ENCODE measurements at places on chromosomes 3 and 15.

GRCh38 chr3:174957551-174958001 lies 98.4 kb downstream of the NAALADL2 start:
- DNase-seq: no peak

DNA sequence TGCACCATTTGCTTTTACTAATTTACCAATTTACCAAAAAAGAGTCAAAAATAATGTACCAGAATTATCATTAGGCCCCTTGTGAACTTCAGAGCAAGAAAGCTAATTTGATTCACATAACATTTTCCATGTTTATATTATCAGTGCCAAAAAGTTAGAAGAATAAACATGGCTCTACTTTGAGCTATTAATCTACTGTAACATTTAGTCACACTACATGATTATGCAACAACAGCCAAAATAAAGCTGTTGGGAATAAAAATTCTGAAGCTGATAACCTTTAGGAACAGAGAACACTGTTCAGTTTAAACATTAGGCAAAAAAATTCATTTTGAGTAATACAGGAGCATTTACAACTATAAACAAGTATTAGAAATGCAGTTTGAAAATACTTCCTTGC lies 63.6 kb downstream of the PROS1 start:
- DNase-seq: no peak

- no peak for DNase-seq
Measured at GRCh38 chr3:9600597-9600996, 47.0 kb upstream of the LHFPL4 start.

DNA sequence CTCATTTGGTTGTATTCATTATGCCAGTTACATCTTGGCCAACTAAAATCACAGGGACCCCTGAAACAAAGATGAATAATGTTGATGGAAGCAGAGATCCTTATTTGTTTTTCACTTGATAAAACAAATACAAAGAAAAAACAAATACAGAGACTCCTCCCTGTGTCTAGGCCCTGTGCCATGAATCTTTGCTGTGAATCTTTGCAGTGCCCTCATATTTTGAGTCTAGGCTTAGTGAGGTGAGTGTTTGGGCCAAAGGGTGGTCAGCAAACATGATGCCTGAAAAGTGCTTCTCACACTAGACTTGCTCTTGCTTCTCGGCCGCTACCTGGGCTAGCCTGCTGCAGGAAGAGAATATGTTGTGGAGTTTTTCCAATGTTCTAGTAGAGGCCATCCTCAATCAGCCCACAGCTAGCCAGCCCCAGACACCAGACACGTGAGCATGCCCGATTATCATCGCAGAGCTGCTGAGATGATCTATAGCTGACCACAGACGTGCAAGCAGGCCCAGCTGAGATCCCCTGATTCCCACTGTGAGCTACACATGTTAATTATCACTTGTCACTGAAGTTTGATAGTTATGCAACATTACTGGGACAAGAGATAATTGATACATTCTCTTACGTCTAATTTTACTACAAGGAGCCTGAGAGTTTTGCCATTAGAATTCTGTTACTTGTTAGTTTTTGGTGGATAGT lies 191.4 kb downstream of the THRB start:
- DNase-seq: no peak

- DNase-seq: no peak
Measured at GRCh38 chr3:186180151-186180550, 71.3 kb upstream of the ETV5 start.

GRCh38 chr3:160403796-160404470 lies 4.5 kb downstream of the SMC4 start:
- DNase-seq: peak; percentile 8

GRCh38 chr3:21170964-21171363 lies 580.0 kb downstream of the ZNF385D start:
- peak; percentile 48 for DNase-seq

DNA sequence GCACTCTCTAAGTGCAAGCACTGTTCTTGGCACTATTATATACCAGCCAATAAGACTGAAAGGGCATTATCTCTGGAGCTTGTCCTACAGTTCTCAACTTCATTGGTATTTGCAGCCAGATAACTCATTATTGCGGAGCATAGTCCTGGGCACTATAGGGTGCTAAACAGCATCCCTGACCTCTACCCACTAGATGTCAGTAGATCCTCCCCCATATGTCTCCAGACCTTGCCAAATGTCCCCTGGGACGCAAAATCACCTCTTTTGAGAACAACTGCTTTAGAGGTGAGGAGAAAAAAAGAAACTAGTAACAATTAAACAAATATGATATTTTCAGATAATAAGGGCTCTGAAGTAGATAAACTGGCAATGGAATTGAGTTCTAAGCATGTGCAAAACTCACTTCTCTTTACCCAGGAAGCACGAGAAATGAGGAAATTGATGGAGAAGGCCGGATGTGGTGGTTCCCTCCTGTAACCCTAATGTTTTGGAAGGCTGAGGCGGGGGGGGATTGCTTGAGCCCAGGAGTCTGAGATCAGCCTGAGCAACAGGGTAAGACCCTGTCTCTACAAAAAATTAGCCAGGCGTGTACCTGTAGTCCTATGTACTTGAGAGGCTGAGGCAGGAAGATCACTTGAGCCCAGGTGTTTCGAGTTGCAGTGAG lies 61.4 kb downstream of the FRMD4B start:
- peak; percentile 75 for DNase-seq

DNA sequence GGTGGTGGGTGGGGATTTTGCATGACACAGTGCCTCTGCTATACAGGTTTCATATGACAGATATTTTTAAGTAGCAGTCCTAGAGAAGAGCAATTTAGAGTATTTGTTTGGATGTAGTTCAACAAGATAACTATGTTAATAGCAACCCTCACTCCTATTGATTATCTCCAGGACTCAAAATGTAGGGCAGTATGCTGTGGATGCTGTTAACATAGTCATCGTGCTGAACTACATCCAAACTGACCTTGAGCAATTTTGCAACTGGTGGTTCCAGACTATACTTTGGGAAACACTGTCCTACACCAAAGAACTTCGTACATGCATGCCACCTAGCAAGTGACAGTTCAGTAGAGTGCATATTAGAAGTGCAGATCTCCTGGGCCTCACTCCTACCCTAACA lies 117.6 kb downstream of the IL5RA start:
- DNase-seq: no peak

GRCh38 chr15:48085591-48085930 lies 35.2 kb upstream of the SLC24A5 start:
- no peak for DNase-seq

DNA sequence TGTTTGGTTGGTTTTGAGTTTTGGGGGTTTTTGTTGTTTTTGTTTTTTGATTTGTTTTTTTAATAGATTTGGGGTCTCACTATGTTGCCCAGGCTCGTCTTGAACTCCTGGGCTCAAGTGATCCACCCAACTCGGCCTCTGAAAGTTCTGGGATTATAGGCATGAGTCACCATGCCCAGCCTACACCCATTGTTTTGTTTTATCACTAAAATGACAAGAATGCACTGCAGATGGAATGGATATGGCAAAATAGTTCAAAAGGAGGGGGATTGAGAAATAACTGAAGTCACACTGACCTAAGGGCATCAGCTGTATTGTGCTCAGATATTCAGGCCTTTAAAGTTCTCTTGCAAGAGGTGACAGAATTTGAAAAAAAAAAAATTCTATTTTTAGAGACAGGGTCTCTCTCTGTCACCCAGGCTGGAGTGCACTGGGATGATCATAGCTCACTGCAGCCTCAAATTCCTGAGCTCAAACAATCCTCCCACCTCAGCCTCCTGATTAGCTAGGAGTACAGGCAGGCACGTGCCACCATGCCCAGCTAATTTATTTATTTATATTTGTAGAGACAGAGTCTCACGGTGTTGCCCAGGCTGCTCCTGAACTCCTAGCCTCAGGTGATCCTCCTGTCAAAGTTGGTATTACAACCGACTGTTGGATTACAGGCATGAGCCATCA lies 4.4 kb upstream of the RASA2 start:
- DNase-seq: no peak

GRCh38 chr3:51382947-51383578 lies 2.0 kb upstream of the MANF start:
- no peak for DNase-seq

DNA sequence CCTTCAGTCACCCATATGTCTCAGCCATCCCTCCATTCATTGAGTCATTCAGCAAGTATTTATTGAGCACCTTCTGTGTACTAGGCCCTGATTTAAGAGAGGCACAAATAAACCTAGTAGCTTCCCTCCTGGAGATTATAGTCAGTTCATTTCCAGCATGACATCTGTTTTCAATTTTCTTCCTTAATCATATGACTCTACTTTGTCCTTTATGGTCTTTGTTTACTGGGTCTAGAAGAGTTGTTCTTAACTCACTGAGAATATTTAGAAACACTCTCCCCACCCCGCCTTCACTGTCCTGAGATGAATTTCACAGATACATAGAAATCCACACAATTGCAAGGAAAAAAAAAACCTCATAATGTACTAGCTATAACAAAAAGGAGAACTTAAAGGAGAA lies 44.8 kb upstream of the ADAMTS9 start:
- DNase-seq: no peak

- no peak for DNase-seq
Measured at GRCh38 chr3:31878231-31878838, 102.7 kb downstream of the OSBPL10 start.

DNA sequence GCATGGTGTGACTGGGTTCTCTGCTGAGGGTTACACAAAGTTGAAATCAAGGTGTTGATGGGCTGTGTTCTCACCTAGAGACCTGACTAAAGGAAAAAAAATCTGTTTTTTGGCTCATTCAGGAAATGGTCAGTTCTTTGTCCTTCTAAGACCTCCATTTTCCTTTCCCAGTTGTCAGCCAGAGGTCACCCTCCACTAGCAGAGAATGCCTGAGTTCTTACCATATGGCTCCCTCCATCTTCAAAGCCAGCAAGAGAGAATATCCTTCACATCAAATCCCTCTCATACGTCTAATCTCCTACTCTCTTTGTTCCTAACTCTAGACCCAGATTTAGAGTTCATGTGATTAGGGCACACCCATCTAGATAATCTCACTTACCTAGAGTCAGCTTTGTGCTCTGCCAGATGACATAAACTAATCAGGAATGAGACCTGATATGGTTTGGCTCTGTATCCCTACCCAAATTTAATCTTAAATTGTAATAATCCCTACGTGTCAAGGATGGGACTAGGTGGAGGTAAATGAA lies 19.4 kb downstream of the ANKRD28 start:
- no peak for DNase-seq

GRCh38 chr3:108509263-108509662 lies 1.1 kb downstream of the MYH15 start:
- no peak for DNase-seq

GRCh38 chr3:83514130-83514914 lies 1444.5 kb upstream of the CADM2 start:
- DNase-seq: no peak

DNA sequence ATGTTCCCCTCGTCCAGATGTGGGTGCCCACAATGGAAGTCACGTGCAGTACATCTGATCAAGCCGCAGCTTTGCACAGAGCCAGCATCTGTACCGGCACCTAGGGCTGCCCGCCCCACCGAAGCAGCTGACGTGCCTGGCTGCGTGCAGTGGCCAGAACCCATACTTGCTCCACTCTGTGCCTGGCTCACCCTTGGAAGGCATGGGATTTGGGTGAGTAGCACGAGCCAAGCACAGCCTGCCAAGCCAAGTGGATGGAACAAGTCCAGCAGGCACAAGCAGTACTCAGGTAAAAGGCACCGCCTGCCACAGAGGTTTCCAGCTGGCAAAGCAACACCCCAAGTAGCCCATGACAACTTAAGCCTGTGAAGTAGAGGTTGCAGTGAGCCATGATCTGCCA lies 261.3 kb downstream of the TBC1D5 start:
- DNase-seq: no peak

GRCh38 chr3:181402347-181402746 lies 309.4 kb upstream of the SOX2 start:
- DNase-seq: no peak

DNA sequence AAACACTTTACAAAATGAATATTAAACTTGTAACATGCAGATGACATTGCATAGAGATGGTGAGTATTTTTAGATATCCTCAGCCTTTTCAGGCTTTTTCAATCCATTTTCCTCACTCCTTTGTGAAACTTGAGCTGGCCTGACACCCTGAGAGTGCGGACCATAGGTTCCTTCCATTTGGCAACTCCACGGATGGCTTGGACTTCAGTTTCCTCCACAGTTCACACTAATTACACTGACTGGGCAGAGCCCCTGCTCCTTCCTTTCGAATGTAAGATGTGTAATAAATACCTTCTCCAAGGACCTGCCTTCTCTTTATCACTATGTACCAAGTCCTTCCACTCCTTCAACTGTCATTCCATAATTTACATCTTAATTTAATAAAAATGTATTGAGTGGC lies 141.7 kb upstream of the LRIG1 start:
- no peak for DNase-seq

DNA sequence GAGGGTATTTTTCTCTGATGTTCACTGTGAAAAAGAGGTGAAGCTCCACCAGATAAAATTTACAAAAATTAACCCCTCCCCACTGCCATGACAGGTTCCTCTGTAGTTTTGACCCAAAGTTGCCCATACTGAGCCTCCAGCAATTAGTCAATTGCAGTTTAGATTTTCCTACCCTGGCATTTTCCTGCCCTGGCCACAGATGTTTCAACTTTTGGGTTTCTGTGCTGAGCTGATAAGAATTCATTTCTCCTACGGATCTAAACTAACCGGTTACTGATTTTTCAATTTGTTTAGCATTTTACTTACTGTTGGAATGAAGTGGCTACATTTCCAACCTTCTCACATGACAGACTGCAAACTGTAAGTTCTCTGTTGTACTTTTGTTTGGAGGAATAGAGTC lies 1346.1 kb upstream of the EPHA6 start:
- DNase-seq: no peak

DNA sequence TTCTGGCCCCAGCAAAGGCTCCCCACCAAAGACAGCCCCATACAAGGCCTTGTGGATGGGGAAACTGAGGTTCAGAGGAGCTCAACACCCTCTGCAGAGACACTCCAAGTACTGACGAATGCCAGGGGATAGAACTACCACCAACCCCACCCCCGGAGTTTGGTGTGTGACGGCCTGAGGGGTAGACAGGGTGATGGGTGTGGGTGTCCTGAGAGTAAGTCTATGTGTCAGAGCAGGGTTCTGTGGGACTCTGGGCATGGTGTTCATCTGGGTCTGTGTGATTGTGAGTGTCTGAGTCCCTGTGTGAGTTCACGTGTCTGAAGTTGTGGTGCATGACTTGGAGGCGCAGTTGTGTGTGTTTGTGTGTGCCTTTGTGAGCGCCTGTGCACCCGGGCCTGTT lies 7.4 kb downstream of the PTH1R start:
- no peak for DNase-seq

GRCh38 chr15:62071711-62072308 lies 5.0 kb downstream of the C2CD4A start:
- peak; percentile 65 for DNase-seq
